ENCODE measurements at places on chromosomes 11 and 22.

GRCh38 chr11:65002706-65003105, 5.9 kb upstream of the BATF2 start:
- DNase-seq: no peak

GRCh38 chr11:111416231-111416960, 37.3 kb upstream of the POU2AF1 start:
- DNase-seq: no peak

DNA sequence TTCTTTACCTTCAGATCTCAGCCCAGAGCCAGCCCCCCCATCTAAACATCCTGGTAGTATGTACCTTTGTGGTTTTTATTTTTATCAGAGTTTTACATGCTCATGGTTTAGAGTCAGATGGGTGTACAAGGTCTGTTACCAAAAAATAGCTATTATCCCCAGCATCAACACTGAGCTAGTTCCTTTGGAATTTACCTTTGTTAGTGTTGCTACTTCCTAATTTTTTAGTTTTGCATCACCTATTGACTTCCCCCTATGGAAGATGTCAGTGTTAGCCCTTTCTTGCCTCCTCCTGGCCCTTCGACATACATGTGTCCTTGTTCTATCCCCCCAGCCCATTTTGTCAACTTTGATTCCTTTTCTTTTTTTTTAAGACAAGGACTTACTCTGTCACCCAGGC, 7.4 kb downstream of the UPB1 start:
- no peak for DNase-seq

GRCh38 chr11:118935376-118935775, 9.7 kb upstream of the BCL9L start:
- DNase-seq: no peak

GRCh38 chr11:60777572-60777971, 7.6 kb upstream of the MS4A10 start:
- DNase-seq: no peak

- peak; percentile 52 for DNase-seq
These were observed 36.3 kb upstream of the POLA2 start for GRCh38 chr11:65225279-65226102.

DNA sequence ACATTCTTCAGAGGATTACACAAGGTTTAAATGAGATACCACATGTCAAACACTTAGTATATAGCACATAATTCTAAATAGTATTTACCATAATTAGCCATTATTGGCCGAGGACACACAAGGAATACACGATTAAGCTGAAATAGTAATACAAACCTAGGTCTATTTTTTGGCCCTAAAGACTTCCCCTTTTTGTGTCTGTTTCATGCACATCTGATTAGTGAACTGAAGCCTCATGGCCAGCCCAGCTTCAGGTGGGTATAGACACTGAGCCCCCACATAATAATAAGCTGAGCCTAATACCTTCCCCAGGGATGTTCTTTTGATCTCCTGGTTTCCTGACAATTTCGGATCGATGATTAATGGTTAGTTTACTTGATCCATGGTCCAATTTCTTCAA, 2.1 kb downstream of the GLYATL1B start:
- DNase-seq: no peak

GRCh38 chr11:77842441-77843121, 21.6 kb downstream of the AAMDC start:
- no peak for DNase-seq

- no peak for DNase-seq
These were observed at the start of gene MORC2 for GRCh38 chr22:30968015-30968923. Gene MORC2 (minus strand): TSS chr22:30968774. CDS start chr22:30967889, 885 bp downstream.

DNA sequence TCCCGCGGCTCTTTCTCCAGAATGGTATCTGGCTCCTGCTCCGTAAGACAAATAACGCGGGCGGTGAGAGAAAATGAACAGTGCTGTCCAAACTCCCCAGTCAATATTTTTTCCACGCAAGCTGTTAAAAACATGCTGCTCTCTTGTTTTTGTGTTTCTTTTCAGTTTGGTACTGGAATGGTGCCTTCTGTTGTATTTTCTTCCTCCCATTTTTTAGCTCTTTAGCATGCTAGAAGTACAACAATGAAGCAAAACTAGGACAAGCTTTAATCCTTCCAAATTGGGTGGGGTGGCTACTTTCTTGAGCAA, 599 bp upstream of the PPP2R1B start:
- no peak for DNase-seq
